ENCODE measurements at places on chromosomes 12 and 14.

DNA sequence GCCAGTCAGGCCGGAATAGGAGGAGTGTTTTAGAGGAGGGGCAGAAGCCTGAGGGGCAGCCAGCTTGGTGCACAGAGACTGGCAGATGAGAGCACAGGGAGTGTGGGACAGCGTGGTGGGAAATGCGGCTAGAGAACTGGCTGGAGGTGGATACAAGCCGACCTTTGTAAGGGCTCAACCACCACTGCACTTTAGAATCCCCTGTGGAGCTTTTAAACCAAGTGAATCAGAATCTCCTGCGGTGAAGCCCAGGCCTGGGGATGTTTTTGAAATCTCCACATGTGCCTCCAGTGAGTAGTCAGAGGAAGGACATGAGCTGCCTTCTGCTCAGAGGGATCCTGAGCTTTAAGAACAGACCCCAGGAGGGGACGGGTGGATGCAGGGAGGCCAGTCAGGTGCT, 10.9 kb upstream of the PCED1B start:
- DNase-seq = peak; percentile 24

DNA sequence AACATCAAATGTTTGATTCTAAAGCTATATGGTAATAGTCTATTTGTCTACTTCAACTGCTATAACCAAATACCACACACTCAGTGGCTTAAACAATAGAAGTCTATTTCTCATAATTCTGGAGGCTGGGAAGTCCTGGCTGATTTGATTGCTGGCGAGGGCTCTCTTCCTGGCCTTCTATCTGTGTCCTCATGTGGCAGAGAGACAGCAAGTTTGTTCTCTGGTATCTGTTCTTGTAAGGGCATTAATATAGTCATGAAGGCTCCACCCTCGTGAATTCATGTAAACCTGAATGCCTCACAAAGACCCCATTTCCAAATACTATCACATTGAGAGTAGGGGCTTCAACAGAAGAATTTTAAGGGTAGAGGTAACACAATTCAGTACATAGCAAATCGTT, 34.1 kb downstream of the TRMT5 start:
- no peak for DNase-seq

GRCh38 chr12:5587711-5588121, 155.8 kb downstream of the NTF3 start:
- no peak for DNase-seq

- no peak for DNase-seq
Measured at GRCh38 chr12:119683816-119684215, 15.9 kb downstream of the PRKAB1 start.
